ENCODE measurements at places on chromosomes 2 and 18.

DNA sequence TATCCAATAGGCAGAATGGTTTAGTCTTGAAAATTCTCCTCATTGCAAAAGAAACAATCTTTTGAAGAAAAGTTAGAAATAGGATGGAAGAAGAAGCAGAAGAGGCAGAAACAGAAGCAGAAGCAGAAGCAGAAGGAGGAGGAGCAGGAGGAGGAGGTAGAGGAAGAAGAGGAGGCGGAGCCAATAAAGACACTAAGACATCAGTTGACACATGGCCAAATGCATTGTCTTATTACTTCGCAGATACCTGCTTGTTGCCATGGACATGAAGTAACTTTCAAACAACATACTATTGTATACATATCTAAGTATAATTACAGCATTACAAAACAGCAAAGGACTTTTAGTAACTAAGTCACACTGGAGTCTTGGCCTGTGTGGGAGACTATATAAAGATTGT lies 606.3 kb downstream of the METTL4 start:
- DNase-seq: no peak

DNA sequence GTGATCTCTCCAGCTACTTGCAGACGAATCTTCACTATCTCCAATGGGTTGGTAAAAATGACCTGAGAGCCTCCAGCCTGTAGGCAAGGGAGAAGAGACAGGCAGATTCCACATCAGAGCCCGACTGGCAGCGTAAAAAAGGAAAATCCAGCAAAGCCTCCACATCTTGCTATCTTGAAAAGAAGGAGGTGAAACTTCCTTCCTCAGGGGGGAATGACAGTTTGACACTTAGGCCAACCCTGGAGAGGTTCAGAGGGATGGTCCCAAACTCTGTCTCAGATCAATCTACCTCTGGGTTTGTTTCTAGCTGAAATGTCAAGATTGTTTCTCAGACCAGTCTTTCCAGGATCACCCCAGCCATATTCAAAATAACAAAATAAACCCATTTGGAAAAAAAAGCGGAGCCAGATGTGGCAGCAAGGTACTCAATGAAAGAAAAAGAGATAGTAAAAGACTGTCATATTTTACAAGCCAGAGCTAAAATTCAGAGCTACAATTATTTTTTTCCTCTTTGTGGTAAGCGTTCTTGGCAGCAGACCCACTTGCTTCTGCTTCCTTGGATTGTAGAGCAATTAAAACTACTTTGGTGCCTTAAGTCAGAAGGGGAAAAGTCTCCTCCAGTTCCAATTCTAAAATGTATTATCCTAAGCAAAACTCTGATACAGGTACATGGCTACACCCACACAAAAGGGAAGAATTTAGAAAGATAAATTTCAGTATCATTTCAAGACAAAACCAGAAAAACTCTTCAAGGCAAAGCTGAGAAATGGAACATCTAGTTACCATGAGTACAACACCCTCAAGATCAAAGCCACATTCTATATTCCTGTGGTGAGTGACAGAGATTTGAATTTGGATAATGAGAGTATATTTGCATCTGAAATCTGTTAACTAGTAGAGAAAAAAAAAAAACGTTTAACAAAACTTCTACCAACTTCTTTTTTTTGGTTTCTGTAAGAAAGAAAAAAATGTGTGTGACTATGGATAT lies 100.1 kb downstream of the SLC25A12 start:
- DNase-seq: no peak

DNA sequence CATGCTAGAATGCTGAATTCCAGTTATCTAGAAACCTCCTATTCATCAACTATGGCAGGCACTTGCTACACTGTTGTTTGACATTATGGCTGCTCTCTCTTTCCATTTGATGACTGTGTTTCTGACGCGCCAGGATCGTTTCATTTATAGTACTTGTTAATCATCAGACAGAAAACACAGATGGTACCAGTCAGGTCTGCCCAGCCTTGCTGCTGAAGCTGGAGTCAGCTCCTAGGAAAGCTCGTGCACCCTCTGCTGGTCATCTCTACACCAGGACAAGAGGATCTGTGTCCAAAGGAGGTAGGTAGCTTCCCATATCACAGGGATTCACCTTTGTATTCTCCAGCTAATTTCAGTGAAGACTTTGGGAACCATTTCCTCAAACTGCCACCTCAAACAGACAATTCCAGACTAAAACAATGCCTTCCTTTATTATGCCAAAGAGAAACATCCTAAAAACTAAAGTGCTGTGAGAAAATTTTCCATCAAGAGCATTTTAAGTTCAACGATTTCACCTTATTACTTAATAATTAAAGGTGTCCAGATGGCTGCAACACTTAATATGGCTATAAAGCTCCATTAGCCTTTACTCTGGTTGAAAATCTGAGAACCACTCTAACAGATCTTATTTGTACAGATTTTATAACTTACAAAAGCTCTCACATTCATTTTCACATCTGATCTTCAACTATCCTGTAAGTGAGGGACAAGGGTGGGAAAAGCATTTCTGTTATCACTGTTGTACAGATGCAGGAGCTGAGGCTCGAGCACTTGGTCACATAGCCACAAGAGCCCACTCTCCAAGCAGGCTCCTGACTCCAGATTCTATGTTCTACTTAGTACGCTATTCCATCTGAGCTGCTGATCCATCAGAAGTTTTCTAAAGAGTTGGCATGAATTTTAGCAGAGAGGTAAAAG lies 17.5 kb downstream of the METTL8 start:
- DNase-seq: peak; percentile 80

GRCh38 chr2:56576001-56576400 lies 392.2 kb downstream of the CCDC85A start:
- no peak for DNase-seq

DNA sequence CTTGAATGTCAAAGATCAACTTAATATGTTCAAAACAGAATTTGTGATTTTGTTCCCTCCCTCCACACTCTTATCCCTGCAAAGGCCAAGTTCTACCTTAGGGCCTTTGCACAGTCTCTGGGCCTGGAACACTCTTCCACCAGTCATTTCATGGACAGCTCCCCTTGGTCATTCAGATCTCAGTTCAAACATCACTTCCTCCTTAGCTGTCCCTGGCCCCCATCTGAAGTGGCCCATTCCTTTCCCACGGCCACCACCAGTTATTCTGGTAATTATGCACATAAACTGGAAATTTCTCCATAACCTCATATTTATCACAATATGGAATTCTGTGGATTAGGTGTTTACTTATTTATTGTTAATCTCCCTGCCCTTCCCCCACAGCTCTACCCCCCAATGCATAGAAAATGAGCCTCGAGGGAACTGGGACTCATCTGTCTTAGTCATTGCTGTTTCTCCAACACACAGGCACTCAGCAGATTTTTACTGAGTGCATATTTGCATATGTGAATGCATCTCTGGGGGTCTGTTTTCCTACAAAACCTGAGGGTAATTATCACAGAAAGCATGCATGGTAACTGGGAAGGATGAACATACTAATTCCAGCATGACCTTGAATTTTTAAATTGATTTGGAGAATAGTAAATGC lies 35.5 kb upstream of the SPTBN1 start:
- no peak for DNase-seq

DNA sequence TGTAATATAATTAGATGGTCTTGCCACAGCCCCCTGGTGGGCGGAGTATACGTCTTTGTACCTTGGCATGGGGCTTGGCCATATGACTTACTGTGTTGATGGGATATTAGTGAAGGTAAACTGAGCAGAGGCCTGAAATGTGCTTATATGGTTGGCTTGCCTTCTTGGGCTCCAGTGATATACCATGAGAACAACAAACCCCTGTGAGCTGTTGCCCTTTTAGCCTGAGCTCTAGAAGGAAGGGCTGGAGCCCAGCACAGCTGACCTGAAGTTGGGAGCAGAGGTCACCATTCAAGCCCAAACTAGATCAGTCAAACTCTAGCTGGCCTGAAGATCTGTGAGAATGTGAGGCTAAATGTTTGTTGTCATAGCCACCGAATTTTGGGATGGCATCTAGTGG lies 75.2 kb upstream of the CD302 start:
- no peak for DNase-seq

DNA sequence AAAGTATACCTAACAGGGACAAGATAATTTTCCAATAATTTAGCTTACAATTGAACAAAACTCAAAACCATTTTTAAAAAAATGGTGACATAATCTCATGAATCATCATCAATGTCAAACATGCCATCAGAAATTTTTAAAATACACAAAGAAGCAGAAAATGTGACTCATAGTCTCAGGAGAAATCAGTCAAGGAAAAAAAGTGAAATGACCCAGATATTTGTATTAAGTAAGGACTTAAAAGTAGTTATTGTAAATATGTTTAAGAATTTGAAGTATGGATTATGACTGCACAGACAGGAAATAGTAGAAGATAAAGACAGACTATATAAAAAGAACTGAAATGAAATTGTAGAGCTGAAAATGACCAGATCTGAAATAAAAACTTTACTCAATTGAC lies 473.9 kb upstream of the SYT4 start:
- DNase-seq: no peak

Data from mesothelial cell of epicardium (in vitro differentiated cells).